ENCODE measurements at places on chromosomes 6 and 20.
A peak's percentile ranks its signal among the peaks of the same experiment; 100 is the strongest.

GRCh38 chr20:22630701-22631100 is 46.3 kb upstream of the FOXA2 start:
- no peak for DNase-seq

- no peak for DNase-seq
These were observed 10.2 kb upstream of the RBBP8NL start for GRCh38 chr20:62437496-62437895.

DNA sequence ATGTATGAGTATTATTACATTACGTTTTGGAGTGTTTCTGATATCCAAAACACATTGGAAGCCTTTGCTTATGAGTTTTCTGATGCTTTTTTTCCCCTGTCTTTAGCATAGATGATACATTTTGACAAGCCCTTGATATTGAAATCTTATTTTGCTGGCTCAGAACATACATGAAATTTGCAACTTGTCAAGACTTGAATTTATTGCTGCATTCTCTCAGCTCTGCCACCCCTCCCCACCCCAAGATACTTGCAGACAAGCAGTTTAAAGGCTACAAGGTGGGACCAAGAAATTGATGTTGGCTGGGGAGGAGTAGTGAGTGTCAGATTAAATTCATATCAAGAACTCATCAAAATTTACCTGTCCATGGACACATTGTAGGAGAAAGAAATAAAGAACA is 160.2 kb downstream of the GJA1 start:
- DNase-seq = no peak

- DNase-seq = no peak
These were observed 39.5 kb downstream of the GRM4 start for GRCh38 chr6:34106421-34106820.

GRCh38 chr20:31849306-31849930 is 4.0 kb upstream of the FOXS1 start:
- no peak for DNase-seq

- DNase-seq = no peak
These were observed 8.0 kb downstream of the RIPK1 start for GRCh38 chr6:3076320-3076719.

- DNase-seq = no peak
These were observed 45.2 kb downstream of the BCKDHB start for GRCh38 chr6:80151635-80152034.

DNA sequence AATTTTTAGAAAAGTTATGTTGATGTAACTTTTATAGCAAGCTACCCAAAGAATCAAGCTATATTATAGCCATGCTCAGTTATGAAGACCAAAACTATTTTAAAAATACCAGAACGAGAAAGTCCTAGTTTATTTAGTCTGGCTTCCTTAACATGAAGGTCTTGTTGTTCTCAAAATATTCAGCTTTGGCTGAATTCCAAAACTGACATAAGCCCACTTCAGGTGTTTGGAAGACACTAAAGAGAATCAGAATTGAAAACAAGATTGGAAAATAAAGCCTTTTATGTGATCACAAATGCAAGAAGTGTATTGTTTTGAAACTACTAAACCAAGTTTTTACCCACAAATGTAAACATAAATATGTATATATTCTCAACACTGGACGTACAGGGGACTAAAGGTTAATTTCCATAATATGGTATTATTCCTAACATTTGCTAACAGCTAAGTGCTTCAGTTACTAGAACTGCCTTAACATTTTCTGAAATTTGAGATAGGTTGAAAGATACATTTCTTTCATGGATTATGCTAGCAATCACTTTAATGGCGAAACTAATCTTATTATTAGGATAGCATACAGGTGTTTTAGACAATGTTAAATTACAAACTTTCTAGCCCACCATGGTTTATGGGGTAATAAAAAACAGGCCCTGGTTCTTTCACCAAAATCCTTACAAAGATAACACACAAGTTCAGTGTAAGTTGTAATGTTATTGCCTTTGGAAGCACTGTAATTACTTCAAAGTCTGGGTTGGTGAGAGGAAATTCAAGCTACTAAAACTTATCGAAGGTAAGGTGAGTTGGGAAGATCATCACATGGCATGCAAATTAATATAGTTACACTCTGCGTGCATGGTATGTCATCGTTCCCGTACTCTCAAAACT is 1.6 kb downstream of the MAP3K5 start:
- DNase-seq = no peak

DNA sequence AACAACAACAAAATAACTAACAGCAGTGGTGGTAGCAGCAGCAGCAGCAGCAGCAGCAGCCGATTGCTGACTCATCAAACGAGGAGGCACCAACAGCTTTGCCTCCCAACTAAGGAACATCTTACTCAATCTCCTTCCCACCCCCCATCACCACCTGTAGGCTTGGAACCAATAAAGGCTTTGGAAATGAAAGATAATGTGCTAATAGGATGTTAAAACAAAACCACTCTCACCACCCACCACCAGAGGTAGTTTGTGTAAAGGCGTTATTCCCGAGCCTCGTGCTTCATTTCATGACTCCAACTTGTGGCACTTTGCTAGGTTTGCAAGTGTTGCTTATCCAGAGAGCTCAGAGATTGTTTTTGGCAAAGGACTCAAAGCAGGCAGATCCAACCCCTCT is 346.5 kb downstream of the CD83 start:
- DNase-seq = no peak

DNA sequence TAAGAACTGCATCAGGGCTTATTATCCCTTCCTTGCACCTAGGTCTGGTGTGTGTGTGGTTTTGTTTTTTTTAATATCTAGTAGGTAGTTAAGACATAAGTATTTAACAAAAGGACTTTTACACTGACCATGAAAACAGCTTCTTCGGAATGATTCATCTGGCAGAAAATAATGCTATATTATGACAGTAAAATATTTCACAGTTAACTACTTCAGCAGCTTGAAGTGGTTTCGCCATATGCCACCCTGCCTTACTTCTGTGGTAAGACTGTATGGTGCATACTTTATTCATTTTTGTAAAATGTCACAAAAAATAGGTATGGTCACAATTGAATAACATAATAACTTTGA is 858 bp upstream of the PTPRK start:
- no peak for DNase-seq

DNA sequence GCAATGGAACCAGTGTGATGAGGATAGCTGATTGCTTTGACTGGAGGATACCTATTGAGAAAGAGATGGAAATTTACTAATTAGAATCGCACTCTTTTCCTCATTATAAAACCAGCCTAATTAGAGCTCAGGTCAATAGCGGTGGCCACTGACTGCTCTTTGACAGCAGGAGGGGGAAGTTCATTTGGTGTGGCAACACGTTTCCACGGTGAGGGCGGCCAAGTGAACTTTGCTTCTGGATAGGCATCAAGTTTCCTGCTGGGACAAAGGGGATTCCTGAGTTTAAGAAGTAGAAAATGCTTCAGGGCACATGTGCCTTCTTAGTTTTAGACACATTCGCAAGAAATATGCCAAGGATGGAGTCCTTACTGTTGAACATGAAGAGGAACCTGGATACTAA is 145.3 kb upstream of the NRN1 start:
- no peak for DNase-seq

GRCh38 chr6:107144014-107144413 is 28.7 kb upstream of the BEND3 start:
- no peak for DNase-seq

GRCh38 chr6:142898927-142899895 is 45.8 kb downstream of the HIVEP2 start:
- no peak for DNase-seq

GRCh38 chr6:110408901-110409300 is 6.5 kb downstream of the DDO start:
- no peak for DNase-seq

DNA sequence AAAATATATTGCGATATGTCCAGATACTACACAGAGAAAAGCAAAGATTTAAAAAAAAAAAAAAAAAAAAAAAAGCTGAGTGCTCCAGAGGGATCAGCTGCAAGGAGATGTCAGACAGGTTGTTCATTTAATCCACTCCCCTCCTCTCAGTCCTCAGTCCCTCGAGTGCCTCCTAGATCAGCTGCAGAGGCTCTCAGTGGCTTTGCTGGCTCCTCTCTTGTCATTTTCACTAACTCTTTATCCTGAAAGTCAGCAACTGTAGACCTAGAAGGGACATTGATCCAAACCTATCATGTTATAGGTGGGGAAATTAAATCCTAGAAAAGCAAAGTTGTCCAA is 61.6 kb downstream of the KIAA0319 start:
- no peak for DNase-seq

DNA sequence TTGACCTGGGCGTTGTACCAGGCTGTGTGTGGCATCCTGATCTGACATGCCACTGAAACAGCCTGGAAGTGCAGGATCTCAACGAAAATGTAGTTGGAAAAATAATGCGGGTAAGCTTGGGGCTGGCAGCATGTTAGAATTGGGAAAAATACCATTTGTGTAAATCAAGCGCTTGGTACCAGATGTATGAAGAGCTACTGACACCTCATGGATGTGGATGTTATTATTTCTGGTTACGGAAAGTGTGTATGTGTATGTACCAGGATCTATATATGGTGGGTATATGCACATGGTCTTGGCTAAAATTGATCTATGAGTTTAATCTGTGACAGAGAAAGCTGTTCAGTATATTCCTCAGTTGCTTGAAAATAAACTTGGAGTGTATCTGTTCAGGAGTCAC is 22.7 kb downstream of the HIVEP1 start:
- no peak for DNase-seq

GRCh38 chr20:23873370-23874015 is 6.1 kb downstream of the CST5 start:
- no peak for DNase-seq

DNA sequence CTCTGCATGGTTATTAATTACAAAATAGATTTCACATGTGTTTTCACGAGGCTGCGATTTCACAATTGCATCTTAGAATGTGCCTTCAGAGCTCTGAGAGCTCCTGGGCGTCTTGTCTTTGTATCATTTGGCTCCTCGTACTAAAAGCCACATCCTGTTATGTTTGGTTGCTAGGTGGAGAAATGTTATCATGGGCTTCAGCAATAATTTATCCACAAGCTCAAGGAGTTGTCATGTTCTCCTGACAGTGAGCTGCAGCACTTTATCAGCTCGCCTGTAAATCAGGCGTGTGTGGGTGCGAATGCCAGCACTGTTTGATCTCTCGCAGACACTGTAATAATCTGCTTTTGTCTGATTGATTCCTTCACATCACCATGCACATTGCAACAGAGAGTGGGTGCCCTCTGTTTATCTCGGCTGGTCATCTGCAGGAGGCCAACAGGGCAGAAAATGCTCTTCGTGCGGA is 218.6 kb upstream of the ZFP64 start:
- DNase-seq = peak; percentile 19

DNA sequence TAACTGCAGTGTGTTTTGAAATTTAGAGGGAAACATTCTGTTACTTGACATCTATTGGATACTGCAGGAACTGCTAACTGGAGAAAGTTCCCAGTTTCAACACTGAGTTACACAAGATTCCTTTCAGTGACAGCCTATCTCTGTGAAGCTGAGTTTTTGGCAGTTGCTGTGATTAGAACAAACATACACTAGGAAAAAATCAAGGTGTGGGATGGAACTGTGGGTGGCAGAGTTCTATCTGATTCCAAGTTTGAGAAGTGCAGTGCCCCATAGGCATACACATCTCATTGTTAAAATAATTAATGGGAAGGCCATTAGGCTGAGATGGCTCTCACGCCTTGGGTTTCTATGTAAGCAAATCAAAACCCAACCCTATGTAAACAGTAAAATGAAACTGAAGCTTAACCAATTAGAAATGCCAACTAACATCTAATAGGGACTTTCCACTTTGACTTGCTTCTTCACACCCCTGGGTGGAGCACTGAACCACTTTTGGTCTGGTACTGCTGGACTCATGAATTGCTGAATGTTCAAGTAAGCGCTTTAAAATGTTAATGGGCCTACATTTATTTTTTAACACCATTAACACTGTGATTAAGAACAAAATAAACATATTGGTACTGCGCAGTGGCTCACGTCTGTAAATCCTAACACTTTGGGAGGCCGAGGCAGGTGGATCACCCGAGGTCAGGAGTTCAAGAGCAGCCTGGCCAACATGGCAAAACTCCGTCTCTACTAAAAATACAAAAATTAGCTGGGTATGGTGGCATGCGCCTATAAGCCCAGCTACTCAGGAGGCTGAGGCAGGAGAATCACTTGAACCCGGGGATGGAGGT is 55.2 kb upstream of the TBC1D7 start:
- DNase-seq = no peak

- no peak for DNase-seq
These were observed 15.1 kb downstream of the RFPL4B start for GRCh38 chr6:112362027-112362795.

GRCh38 chr6:56758120-56758519 is 115.4 kb upstream of the DST start:
- DNase-seq = no peak

DNA sequence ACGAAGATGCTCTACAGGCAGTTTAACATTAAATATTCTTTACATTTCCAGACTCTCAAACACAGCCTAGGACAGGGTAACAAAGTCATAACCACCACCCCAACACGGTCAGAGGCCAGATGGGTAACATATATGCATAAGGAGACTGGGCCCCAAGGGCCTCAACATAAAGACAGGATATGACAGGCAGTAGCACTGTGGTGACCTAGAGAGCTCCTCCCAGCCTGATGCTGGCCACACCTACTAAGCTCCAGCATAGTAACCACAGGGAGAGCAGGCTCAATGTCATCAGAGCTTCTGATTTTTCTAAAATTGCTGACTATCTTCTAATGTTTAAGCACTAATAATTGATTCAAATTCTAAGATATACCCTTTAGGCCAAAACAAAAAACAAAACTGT is 21.7 kb downstream of the SMLR1 start:
- peak; percentile 25 for DNase-seq

GRCh38 chr6:41503827-41504465 is 42.2 kb upstream of the FOXP4 start:
- DNase-seq = peak; percentile 13

DNA sequence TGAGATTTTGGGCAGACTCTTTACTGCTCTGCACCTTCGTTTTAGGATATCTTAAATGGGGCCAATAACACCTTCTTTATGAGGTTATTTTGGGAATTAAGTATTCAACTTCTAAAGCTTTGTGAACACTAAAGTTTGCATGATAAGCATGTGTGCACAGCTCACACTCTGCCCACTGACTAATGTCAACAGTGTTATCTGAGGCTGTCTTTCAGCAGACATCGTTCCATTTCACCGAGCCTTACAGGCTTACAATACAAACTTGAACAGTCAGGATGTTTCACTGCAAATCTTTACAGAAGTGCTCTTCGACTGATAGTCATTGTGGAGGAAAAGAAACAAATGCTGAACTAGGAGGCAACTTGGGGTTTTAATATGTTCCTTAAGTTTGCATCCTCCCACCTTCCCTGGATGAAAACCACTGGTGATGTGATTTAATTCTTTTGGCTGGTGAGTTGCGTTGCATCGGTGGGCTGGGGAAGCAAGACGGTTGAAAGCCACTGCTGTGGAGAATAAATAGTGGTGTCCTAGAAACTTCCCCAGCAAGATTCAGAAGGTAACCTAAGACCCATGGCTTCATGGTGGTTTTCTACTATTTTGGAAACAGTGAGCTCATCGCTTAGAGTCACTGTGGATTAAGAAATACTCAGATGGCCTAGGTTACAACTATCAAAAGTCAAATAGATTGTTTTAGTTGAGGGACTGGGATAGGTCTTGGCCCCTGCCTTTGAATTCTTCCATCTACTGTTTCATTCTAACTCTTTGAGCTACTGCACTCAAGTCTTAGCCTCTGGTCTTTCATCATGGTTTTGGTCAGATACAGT is 167.2 kb upstream of the MAP3K7 start:
- no peak for DNase-seq
